Activated CD4-positive, CD25-positive, alpha-beta regulatory T cell treated with anti-CD3 and anti-CD28 coated beads, Interleukin-2, amount 50 U/mL, for 72 hours (primary cell): ENCODE measurements at places on chromosomes 2 and 18.

DNA sequence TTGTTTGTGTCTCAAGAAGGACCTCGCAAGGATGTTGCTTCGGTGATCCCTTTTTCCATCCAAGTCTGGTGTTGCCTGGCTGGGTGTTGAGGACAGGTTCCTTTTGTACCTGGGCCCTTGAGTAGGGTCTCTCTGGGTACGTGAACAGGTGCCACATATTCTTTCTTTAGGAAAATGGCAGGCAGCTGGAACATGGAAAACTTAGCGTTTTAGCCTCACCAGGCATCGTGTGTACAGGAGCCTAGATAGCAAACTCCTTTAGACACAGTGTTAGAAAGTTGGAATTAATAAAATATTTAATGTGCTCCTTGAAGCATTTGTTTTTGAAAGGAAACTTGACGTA is 54.3 kb upstream of the RBM44 start:
- DNase-seq: no peak

DNA sequence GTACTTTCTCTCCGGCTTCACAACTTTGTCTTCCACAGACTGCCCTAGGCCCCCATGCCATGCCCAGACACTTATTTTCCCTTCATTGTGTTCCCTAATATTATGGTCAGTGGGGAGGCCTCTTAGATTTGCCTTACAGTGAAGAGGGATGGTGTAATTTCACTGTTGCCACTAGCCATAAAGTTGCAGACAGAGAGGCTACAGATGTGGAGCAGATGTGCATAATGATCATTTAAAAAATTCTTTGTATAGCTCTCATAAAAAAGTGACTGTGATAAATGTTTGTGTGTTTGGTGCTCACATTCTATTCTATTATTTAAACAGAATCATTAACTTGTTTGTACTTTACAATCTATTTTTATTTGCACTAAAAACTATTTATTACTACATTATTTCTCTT is 67.5 kb upstream of the FN1 start:
- DNase-seq: no peak

DNA sequence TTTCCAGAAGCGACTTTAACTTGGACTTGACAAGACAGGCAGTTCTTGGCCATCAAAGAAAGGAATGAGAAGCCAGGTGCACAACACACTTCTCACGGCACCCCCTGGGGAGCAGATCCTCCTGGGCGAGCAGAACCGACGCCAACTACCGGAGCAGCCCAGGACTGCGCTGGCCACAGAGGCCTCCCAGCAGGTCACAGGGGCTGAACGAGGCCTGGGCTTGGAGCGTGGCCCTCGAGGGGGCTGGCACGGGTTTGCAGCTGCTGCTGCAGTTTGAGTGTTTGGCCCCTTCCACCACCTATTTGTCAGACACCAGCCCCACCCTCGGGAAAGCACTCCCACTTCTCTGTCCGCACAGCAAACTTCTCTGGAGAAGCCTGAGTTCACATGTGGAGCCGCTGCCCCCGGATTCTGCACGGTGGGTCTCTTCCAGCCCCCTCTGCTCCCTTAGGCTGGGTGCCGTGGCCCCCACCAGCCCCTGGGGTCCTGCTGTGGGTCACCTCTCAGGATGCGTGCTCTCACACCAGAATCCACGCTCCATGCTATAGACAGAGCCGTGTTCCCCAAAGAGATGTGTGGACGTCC is 306.7 kb upstream of the SALL3 start:
- no peak for DNase-seq

GRCh38 chr2:159635006-159635789 is 18.9 kb upstream of the BAZ2B start:
- no peak for DNase-seq

DNA sequence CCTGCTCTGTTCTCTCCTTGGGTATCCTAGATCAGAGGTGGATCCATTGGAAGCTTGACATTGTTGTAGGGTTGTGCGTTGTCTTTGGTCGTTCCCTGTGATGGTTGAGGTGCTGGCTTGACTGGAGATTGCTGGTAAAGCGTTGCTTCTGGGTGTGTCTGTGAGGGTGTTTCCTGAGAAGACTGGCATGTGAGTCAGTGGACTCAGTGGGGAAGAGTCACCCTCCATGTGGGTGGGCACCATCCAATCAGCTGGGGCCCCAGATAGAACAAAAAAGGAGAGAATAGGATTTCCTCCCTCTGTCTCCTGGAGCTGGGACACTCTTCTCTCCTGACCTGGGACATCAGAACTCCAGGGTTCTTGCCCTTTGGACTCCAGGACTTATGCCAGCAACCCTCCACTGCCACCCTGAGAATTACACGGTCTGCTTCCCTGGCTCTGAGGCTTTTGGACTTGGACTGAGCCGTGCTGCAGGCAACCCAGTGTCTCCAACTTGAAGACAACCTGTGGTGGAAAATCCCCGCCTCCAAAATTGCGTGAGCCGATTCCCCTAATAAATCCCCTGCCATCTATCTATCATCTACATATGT is 14.8 kb upstream of the REEP1 start:
- DNase-seq: no peak

DNA sequence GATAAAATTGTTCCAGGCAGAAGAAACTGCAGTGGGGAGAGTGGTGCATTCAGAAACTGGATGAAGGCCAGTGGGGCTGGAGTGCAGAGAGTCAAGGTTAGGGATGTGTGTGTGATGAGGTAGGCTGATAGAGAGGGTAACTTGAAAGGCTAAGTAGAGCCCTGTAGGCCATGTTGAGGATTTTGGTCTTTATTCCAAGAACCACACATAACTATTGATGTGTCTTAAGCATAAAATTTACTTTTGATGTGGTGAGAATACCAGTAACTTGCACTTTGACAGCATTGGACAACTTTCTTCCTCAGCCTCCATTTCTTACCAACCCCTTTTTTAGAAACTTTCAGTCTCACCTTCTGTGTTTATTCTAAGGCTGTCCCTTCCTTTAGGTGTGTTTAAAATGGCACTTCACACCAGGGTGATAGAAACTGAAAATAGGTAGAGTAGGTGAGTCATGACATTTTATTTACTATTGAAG is 22.6 kb downstream of the MTX2 start:
- no peak for DNase-seq

DNA sequence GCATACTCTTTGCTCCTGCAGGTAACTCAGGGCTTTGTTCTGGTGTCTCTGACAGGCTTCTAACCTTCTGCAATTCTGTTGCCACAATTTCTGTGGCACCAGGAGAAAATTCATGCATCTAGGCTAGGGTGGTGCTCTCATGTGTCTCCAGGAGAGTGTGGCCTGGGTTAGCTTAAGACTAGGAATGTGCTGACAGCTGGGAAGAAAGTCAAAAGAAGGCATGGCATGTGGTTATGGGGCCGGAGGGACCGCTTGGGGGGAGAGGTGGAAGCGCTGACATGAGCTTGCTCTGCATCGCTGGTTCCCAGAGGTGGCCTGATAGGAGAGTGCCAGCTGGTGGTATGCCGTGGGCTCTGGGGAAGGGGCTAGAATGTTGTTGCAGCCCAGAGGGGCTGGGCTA is 173.3 kb upstream of the TNP1 start:
- DNase-seq: no peak
